ENCODE measurements at places on chromosomes 1 and 21.

GRCh38 chr1:67571406-67571805 is 113.6 kb upstream of the GADD45A start:
- DNase-seq, result no peak

GRCh38 chr1:41357451-41358101 is 3.7 kb upstream of the FOXO6 start:
- no peak for DNase-seq

DNA sequence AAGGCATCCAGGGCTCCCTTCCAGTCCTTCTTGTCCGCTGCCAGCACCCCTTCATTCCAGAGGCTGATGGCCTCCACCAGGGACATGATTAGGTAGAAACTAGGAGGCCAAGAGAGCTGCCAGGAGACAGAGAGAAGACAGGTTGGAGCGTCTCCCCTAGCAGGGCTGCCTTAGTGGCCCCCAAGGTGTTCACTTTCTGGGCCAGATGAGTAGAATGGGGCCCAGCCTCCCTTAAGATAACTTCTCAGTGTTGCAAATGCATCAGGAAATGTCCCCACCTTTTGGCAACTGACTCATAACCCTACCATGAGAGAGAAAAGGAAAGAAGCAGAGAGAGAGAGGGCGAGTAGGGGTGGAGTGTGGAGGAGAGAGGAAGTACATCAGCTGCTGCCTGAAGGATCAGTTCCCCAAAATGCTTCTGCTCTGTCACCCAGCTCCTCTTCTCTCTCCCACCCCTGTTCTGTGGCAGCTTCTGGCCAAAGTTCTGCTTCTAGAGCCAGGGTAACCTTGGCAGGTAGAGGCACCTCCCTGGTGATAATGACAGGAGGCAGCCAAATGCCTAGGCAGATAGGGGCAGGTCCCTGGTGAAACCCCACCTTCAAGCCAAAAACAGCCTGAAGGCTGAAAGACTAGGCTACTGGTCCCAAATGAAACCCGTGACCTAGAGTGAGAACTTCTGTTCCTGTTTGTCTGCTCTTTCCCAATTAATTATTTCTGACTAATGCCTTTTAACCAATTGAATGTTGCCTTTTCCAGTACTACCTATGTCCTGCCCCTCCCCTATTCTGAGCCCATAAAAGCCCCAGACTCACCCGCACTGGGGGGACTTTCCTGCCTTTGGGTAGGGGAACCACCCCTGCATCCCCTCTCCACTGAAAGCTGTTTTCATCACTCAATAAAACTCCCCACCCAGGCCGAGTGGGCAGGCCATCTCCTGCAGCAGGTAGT is at the start of gene NCF2:
Gene NCF2, minus strand, starts transcription at position 216 of the 948 bp plus-strand sequence. Its CDS starts 130 bp downstream, at position 86.
- DNase-seq, result no peak

- DNase-seq, result no peak
Measured at GRCh38 chr1:112666946-112667345, 7.5 kb upstream of the MOV10 start.

All from HTR-8/SVneo (cell line).